Ascending aorta (tissue), 2 donors: ENCODE measurements at places on chromosomes 12 and 14.

DNA sequence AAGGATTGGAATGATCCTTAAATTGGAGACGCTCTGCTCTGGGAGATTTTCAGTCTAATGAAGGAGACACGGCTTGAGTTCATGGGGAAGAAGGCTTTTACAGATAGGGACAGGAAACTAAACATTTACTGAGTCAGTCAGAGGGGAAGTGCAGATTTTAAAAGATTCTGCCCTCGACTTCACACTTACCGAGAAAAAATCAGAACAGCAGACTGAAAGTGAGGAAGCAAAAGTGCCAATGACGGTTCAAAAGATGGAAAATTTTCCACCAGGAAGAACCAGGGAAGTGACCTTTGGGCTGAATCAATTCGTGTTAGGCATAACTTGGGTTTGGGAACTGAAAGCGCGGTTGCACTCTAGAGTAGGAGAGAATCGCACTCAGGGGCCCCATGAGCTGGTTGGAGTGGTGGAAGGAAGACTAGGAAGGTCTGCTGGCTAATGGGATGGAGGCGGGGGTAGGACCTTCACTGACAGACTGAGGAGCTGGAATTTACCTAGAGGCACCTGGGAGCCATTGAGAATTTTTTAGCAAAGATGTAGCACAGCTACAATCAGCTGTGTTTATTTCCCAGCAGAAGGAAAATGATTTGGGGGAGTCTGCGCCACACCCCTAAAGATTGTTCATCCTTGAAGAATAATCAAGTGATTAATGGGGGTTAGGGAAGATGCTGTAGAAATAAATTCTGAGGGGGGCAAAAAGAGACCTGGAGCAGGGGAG lies 1.2 kb downstream of the KCNK13 start:
- H3K4me3 ChIP-seq = peak overlapping the region; percentile 61
- no peaks in the 10 kb centered on the region for H3K36me3 ChIP-seq
- peaks cover 17% of the 10 kb centered on the region for H3K27me3 ChIP-seq
- H3K27ac ChIP-seq = no peak overlapping the region
- H3K4me1 ChIP-seq = peaks cover 19% of the 10 kb centered on the region
- DNase-seq = no peak

GRCh38 chr12:40338071-40338470 lies 113.3 kb downstream of the LRRK2 start:
- H3K4me3 ChIP-seq = no peak overlapping the region
- H3K27me3 ChIP-seq = no peaks in the 10 kb centered on the region
- peaks cover 13% of the 10 kb centered on the region for H3K36me3 ChIP-seq
- no peak overlapping the region for H3K27ac ChIP-seq

DNA sequence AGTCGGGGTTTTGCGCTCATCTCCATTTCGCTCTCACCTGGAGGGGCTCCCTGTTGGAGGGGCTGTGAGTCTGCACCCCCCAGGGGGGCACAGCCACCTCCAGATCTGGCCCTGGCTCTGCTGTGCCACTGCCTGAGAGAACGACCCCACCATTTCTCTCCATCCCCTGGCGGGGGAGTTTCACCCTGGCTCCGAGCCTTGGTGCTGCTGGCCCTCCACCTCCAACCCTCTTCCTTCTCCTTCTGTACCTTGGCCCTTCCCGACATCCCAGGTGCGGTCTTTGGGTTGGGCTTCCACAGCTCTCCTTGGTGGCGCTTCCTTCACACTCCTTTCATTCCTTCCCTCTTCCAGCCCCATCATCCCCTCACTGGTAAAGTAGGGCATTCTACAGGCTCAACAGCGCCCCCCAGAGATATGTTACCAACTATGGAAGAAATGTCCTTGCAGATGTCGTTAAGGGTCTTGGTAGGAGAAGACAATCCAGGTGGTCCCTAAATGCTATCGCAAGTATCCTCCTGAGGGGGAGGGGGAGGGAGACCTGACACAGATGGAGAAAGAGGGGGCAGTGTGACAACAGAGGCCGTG lies 16.3 kb downstream of the SERPINA1 start:
- no peaks in the 10 kb centered on the region for H3K4me1 ChIP-seq
- no peaks in the 10 kb centered on the region for H3K27me3 ChIP-seq
- H3K36me3 ChIP-seq = no peaks in the 10 kb centered on the region
- no peak overlapping the region for H3K4me3 ChIP-seq
- no peak overlapping the region for H3K27ac ChIP-seq
- peak; percentile 49 for DNase-seq

GRCh38 chr14:31895646-31896045 lies 181.5 kb upstream of the ARHGAP5 start:
- H3K4me3 ChIP-seq = no peak overlapping the region
- no peaks in the 10 kb centered on the region for H3K27me3 ChIP-seq
- no peaks in the 10 kb centered on the region for H3K36me3 ChIP-seq
- no peak for DNase-seq
- H3K27ac ChIP-seq = no peak overlapping the region

DNA sequence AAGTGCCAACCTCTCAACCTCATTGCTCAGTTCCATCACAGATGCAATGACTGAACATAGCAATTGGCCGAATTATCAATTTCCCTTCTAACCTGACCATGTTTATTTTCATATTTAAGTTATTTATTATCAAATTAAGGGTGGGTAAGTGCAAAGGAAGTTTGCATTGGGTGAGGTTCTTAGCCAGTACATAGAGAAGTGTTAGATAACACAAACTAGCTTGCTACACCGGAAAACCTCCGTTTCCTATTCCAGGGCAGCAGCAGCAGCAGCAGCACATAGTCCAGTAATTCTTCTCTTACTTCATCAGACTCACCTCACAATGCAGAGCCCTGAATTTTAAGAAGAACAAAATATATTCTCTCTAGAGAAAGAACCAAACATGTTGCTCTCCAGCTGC lies 200.5 kb upstream of the OR4E1 start:
- no peaks in the 10 kb centered on the region for H3K27me3 ChIP-seq
- no peak overlapping the region for H3K4me3 ChIP-seq
- H3K36me3 ChIP-seq = no peaks in the 10 kb centered on the region
- no peak for DNase-seq
- H3K27ac ChIP-seq = no peak overlapping the region

GRCh38 chr12:18387706-18388105 lies 126.4 kb downstream of the PIK3C2G start:
- peaks cover 3% of the 10 kb centered on the region for H3K4me1 ChIP-seq
- no peak overlapping the region for H3K4me3 ChIP-seq
- no peak for DNase-seq
- H3K36me3 ChIP-seq = no peaks in the 10 kb centered on the region
